Thoracic aorta (tissue), 2 donors: ENCODE measurements at places on chromosomes 6 and 20. TPM values are rescaled to one million over a fixed set of nuclear protein-coding genes. Genes with fewer than 3 reads are reported as not detected.

The CRISP3 gene
- total RNA-seq = not detected

The LAMA5 gene
- 289 TPM for total RNA-seq

The WFDC11 gene
- not detected for total RNA-seq

The PRKN gene
- 10.4 TPM for total RNA-seq

The PRL gene
- total RNA-seq = not detected

The HRH3 gene
- total RNA-seq = not detected

- DNase-seq = no peak
Observed at GRCh38 chr6:37056112-37056403, 50.6 kb downstream of the FGD2 start.

GRCh38 chr6:156953479-156954146, 176.4 kb downstream of the ARID1B start:
- DNase-seq = no peak

DNA sequence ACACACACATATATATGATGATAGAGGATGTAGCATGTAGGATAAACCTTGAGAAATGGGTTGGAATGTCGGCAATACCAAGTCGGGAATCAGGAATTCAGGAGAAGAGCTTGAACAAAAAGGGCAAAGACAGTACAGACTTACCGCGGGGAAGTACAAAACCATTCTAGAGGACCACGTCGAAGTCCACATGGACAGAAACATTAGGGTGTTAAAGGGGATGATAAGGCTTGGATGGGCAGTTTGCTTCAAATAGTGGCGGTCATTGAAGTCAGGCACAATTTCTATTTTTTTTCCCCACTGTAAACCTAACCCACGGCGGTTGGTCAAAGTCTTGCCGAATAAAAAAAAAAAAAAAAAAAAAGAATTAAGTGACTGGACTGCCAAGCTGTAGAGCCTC, 766 bp upstream of the NUS1 start:
- no peak for DNase-seq

DNA sequence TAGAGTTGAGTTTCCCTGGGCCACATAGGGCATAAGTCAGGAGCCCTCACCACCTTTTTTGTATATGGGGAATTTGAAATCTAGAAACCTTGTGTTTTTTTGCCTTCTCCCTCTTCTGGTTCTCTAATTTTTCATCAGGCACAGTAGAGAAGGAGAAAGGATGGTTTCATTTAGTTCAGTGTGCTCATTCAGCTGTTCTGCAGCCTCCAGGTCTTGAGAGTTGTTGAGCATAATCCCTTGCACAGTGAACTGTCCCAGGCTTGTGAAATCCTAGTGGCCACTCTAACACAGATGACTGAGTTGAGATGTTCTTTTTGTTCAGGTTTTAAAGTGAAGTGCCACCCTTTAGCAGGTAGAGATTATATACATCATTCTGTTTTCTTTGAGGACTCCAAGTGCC, 183.5 kb downstream of the CDKAL1 start:
- no peak for DNase-seq

GRCh38 chr6:106255306-106255705, 70.3 kb downstream of the ATG5 start:
- DNase-seq = no peak

DNA sequence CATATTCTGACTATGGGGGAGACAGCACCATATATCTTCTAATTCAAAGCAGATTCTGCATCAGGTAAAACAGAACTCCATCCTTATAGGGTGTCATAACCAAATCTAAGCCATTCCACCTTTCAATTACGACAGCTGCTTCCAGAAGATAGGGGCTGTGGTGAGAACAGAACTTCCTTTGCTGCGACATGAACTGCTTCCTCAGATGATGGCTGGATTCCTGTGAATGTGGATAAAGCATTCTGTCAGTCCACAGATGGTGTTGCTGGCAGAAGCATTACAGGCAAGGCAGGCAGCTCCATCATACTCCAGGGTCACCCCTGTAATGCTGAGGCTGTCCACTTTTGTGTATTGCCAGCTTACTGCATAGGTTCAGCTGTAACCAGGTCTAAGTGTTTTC, 172.1 kb upstream of the PROKR2 start:
- DNase-seq = no peak

DNA sequence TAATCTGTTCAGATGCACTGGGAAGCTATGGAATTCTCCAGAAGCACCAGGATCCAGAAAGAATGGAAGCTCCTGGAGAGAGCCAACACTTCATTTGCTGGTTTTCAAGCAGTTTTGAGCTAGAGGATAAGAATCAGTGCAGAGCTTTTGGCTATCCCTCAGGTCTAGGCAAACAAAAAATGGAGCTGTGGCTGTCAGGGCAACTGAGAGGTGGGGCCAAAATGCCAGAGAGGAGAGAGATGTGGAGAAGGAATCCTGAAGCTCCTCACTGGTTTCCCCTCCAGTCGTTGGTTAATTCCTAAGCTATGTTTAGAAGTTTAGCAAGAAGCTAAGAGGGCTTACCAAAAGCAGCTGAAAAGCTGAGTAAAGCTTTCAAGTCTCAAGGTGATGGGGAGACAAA, 294.2 kb upstream of the JARID2 start:
- no peak for DNase-seq

DNA sequence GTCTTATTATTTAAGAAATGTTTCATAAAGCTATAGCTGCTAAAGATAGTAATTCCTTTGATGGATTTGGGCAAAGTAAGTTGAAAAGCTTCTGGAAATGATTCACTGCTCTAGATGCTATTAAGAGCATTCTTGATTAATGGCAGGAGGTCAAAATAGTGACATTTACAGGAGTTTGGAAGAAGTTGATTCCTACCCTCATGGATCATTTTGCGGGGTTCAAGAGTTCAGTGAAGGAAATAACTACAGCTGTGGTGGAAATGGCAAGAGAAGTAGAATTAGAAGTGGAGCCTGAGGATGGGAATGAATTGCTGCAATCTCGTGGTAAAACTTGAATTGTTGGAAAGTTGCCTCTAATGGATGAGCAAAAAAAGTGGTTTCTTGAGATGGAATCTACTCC, 316.1 kb downstream of the UTRN start:
- DNase-seq = no peak

DNA sequence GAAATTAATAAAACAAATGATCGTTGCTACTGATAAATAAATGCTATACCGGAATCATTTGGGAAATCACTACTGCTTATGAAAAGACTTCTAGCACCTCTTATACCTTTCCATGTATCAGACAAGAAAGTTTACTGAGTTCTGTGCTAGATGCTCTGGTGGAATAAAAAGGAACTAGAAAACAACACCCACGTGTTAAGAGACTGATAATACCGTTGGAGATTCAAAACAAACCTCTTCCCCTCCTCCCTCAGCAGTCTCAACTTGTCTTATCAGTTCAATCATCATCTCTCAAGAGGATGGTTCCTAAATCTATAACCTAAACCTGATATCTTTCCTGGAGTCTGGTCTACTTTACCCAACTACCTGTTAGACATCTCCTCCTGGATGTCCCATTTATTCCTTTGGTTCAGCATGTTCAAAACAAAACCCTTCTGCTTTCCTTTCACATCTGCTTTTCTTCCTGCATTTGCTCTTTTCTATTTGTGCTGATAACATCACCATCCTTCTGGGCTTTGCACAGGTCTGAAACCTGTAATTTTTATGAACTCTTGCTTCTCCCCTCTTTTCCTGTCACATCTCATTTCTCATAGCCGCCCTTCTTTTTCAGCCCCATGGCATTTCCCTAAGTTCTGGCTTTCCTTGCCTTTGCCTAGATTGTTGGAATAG, 122.2 kb downstream of the COL19A1 start:
- DNase-seq = no peak

DNA sequence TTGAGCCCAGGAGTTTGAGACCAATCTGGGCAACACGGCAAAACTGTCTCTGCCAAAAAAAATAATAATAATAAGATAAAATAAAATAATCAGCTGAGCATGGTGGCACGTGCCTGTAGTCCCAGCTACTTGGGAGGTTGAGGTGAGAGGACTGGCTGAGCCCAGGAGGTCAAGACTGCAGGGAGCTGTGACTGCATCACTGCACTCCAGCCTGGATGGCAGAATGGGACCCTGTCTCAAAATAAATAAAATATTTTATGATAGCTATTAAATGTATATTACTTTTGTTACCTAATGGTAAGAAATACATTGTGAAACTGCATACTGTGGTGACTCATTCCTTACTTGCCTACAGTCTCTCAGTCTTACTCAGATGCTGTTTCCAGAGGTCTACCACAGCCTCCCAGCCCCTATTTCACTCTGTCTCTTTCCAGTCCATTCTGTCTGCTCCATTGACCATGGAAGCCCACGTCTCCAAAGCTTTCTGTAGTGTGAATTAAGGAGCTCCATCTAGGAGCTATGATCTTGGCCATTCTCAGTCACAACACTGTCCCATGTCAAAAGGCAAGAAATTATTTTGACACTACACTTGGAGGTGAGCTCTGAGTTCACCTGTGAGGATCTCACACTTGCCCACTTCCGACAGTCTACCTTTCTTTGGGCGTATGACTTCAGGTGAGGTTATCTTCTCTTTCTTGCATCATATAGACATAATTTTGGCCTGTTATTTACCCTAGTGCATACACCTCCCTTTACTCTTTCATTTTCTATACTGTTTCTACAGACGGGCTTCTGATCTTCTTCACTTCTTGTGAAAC, 22.4 kb upstream of the SNX9 start:
- no peak for DNase-seq

DNA sequence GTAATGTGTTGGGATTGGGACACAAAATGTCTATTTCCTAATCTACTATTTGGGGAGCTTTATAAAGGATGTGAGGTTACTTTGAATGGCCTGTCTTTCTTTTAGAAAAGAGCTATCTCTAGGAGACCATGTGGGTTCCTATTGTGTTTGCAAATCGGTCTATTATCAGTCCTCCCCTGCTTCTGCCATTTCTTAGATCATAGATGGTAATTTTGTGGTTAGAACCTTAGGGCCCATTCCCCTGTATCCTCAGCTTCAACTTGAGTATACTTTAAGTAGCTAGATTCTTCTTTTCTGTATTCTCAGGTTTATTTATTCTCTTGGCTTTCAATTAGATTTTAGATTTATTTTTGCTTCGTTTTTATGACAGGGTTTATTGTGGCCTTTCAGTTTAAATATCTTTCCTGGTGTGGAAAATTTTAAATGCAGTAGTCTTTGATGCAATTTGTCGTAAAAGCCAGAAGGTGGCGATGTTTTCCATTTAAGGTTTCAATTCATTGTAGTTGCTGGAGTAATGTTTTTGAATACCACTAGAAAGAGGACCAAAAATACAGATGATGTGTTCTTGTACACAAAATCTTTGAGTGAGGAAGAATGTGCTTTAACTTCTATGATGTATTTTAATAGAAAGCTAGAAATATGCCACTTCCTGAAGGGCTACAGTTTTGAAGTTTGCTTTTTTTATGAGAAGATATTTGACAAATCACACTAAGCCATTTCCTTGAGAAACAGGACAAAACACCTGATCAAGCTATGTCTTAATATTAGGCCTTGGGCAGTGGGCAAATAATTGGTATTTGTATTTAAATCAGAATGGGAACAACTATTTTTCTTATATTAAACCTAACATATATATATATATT, 20.3 kb downstream of the TBPL1 start:
- no peak for DNase-seq

DNA sequence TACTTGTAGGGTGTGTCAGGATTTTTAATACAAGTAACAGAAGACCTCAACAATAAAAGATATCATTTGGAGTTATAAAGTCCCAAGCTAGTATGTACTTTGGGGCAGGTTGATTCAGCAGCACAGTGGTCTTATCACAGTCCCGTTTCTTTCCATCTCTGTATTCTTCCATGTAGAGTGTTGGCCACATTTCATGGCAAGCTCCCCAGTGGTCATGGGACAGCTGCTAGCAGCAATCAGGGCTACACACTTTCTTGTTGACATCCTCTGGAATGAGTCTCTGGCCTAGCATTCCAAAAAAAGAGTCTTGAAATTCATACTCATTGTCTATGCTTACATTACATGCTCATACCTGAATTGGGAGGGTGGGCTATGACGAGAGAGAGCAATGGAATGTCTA, 53.2 kb downstream of the SOBP start:
- no peak for DNase-seq

DNA sequence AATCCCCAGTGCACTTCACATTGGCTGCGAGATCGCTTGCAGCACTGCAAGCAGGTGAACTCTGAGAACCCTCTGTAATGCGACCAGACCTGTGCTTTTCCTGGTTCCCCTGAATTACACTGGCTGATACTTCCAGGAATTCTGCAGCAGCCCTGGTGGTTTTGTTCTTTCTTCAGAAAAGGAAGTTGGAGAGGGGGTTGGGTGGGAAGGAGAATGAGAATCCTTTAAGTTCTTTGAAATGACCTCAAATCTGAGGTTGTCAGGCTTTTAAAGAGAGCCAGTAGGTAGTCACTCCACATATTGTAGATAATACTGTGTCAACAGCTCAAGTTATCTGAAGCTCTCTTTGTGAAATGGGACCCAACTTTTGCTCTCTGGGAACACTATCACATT, 62.4 kb downstream of the GCNT2 start:
- no peak for DNase-seq

DNA sequence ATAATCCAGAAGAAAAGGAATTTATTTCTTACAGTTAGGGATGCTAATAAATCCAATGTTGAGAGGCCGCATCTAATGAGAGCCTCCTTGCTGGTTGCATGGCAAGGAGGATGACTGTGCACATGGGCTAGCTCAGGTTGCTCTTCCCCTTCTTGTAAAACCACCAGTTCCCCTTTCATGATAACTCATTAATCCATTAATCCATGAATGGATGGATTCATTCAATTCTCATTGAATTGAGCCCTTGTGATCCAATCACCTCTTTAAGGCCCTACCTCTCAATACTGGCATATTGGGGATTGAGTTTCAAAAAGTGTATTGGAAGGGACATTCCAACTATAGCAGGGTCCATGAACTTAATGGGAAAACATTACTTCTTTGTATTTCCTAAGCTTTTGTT, 149.5 kb downstream of the BMP2 start:
- DNase-seq = no peak

DNA sequence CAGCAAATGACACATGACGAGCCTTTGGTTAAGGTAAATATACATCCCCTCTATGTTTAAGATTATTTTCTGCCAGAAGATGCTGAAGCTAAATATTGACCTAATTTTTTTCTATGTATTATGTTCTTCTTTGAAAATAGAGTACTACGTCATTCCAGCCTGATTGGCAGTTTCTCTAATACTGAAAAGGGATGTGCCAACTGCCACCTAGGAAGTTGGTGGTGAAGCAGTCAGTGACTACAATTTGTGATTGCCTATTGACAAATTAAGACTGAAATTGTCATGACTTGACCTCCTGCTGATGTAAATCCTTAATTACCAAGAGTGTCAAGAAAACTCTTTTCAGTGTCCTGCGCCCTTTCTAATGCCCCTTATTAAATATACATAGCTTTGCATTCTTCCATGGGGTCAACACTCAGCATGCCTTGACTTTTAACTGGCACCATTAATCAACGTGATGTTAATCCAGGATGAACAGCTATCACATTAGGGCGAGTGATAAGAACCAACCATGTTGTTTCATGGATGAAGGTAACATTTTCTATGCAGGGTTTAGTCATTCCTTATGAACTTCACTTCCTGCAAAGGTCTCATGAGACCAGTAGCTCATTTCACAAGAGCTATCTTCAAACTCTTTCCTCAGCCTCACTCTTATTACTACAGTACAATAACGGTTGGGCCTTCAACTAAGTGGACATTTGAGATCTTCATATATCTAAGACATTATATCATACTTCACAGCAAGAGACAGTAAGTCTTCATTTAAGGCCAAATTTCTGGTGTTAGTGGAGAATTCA, 22.5 kb upstream of the SGK1 start:
- no peak for DNase-seq
